ENCODE measurements at places on chromosomes 1 and 21.

- DNase-seq, result no peak
Observed at GRCh38 chr1:150876119-150876454, 312 bp downstream of the ARNT start.

DNA sequence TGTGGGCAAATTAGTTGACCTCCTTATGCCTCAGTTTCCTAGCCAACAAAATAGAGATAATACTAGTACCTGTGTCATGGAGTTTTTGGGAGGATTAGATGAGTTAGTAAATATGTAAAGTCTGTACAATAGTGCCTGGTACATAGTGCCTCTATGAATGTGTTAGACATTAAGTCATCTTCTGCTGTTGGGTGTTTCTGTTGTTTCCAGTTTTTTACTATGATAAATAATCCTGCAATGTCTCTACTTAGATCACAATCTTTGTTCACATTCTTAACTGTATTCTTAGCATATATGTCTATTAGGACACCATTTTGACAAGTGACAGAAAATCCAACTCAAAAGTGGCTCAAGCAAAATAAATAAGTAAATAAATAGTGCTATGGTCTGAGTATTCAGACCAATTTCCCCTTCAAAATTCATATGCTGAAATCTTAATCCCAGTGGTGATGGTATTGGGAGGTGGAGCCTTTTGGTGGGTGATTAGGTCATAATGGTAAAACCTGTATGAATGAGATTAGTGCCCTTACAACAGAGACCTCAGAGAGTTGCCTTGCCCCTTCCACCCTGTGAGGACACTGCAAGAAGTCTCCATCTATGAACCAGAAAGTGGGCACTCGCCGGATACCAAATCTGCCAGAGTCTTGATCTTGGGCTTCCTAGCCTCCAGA lies 84.3 kb downstream of the DIRAS3 start:
- no peak for DNase-seq

- DNase-seq, result no peak
Observed at GRCh38 chr1:179575497-179576314, at the start of gene NPHS2. Gene NPHS2, minus strand, starts transcription at chr1:179575948. Its CDS starts 84 bp downstream, at chr1:179575864.

- no peak for DNase-seq
Observed at GRCh38 chr1:106831511-106831910, 225.0 kb upstream of the PRMT6 start.

DNA sequence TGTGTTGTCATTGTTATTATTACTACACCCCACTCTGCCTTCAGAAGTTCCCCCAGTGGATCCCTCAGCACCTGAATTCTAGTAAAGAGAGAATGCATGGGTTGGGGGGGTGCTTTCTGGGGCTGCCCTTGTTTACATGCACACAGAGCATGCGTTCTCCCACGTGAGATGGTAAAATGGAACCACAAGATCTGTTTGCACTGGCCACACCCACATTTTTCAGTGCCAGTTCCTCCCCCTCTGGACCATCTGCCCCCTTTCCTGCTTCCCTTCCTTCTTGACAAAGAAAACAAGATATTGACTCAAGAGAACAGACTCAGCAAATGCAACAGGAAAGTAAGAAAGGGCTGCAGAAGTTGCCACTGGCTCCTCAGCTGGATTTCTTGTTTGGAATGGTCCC lies 8.9 kb downstream of the SLC6A17 start:
- DNase-seq, result no peak

- no peak for DNase-seq
Observed at GRCh38 chr1:236065509-236066005, 667 bp upstream of the NID1 start.

DNA sequence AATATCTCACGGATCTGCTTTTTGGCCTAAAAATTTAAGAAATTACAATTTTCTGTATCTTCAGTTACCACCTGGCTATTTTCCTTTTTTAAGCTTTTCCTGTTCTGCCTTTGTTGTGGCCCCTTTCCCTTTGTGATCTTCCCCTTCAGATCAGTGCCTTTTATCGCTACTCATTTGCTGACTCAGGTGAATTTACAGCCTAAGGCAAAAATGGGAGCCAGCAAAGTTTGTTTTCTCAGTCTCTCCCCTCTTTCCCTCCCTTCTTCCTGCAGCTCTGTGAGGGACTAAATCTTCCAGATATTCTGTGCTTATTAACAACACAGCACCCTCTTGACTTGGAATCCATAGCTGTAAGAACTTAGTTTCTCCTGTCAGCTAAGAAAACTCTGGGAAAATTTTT lies 5.3 kb upstream of the PRRC2C start:
- no peak for DNase-seq

GRCh38 chr1:979744-980072 lies 2.2 kb downstream of the PERM1 start:
- no peak for DNase-seq

- no peak for DNase-seq
Observed at GRCh38 chr1:163069142-163069541, at the start of gene RGS4. Gene RGS4, plus strand, starts transcription at chr1:163069361. Its CDS starts 124 bp downstream, at chr1:163069485.

DNA sequence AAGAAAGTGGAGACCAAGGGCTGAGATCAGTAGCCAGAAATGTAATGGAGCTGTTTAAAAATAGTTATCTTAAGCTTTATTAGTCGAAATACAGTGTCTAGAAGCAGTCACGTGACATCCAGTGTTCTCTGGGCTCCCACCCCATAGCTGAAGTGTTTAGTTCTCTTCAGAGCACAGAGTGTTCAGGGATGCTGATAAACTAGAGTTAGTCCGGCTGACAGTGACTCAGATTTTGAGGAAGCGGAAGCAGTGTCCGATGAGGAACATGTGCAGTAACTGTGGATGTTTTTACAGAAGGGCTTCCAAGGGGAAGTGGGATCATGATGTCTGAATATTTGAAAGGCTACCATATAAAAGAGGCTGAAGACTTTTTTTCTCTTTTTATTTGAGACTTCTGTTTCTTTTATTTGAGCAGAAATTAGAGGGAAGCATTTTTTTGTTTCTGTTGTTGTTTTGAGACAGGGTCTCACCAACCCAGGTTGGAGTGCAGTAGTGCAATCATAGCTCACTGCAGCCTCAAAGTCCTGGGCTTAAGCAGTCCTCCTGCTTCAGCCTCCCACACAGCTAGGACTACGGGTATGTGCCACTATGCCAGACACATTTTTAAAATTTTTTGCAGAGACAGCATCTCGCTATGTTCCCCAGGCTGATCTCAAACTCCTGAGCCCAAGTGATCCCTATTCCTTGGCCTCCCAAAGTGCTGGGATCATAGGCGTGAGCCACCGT lies 124.2 kb downstream of the GALNT2 start:
- DNase-seq, result peak; percentile 31

- DNase-seq, result no peak
Observed at GRCh38 chr1:29011775-29012174, 97.4 kb downstream of the EPB41 start.

GRCh38 chr1:93164816-93165215 lies 15.4 kb downstream of the TMED5 start:
- DNase-seq, result no peak

GRCh38 chr1:29836651-29837646 lies 600.6 kb downstream of the PTPRU start:
- DNase-seq, result no peak

GRCh38 chr1:206143537-206144172 lies 26.5 kb upstream of the AVPR1B start:
- DNase-seq, result no peak

DNA sequence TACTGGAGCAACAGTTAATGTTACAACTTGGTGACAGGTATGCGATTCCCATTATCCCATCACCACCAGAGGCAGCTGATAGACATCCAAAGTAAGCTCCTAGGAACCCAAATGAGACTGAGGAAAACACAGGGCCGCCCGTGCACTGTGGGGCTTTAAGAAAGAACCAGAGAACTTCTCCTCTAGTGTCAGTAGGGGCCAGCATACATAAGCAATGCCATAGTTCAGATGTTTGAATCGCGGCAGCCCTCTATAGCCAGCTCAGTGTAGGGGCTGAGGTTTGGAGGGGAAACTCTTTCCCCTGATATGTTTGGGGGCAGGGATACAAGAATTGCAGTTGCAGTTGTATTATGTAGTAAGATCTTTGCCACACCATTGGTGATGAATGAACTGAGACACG lies 593.3 kb upstream of the NCAM2 start:
- no peak for DNase-seq

GRCh38 chr1:209409780-209410179 lies 173.7 kb upstream of the CAMK1G start:
- DNase-seq, result no peak

GRCh38 chr1:184753608-184754475 lies 816 bp downstream of the EDEM3 start:
- DNase-seq, result peak; percentile 5

- no peak for DNase-seq
Observed at GRCh38 chr21:41610042-41610839, 102.3 kb upstream of the TMPRSS2 start.

DNA sequence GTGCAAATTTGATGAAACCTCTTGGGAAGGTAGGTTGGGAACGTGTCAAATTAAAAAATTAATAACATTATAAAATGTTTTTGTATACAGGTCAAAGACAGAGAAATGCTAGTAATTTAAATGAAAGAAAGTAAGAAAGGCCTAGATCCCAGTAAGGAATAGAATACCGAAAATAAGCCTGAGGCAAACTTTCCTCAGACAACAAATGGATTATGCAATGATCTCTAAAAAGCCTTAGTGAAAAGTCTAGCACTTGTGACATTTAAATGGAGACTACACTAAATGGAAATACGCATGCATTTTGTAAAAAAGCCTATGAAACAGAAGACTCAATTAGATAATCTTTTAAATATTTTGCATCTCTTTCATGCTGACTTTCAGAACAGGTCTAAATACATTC lies 138.5 kb upstream of the ZNHIT6 start:
- DNase-seq, result no peak

DNA sequence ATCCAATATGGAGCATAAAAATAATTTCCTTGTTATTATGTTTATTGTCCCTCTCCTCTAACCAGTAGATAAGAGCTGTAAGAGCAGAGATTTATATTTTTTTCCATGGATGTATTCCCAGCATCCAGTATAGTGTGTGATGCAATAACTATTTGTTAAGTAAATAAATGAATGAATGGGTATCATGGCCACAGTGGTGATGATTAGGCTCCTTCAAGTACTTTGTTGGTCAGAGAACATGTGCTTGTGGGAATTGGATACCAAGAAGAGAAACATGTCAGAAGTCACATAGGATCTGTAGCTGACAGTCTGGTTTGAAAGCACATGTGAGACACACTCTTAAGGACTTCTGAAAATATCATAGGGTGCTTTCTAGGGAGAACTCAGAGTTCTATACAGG lies 588.5 kb downstream of the AGBL4 start:
- DNase-seq, result no peak

DNA sequence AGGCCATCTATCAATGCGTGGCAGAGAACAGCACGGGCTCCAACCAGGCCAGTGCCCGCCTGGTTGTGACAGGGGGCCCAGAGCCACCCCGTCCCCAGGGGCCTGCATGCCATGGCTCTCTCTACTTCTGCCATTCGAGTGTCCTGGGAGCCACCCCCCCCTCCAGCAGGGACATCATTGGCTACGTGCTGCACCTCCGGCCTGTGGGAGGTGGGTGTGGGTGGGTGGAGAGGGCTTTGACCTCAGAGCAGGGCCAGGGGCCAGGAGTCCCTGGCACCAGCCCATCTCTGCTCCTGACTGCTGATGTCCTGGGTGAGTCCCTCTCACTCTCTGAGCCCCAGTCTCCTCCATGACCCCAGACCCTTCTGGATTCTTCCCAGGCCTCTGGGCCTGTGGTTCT lies 25.3 kb downstream of the SLC27A3 start:
- DNase-seq, result no peak

GRCh38 chr1:50959303-50959912 lies 659 bp downstream of the FAF1 start:
- DNase-seq, result no peak

GRCh38 chr1:27435566-27436203 lies 43.3 kb downstream of the GPR3 start:
- peak; percentile 76 for DNase-seq

- no peak for DNase-seq
Observed at GRCh38 chr1:230754796-230755195, 7.6 kb downstream of the CAPN9 start.

DNA sequence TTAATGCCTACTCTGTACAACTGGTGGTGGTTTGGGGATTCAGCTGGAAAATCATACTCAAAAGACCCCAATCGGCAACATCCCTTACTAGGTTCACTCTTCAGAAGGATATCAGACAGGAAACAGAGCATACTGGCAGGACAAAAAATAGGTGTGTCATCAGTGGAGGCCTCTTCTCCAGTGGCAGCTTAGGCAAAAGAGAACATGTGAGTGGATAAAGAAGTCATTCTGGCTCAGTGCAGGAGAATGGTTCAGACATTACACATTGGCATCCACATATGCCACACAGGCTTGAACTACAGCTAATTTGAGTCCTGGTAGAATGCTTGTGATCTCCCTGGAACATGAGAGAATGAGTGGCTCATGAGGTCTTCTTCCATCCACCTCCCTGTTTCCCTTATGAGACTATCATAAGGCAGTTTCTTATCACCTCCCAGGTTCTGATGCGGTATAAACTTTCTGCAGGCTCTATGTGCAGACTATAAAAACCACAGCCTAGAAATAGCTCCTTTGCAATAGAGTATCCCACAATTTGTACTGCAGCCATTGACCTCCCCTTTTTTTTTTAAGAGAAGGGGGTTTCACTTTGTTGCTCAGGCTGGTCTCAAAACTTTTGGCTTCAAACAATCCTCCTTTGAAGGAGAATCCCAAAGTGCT lies 24.7 kb downstream of the VAMP4 start:
- no peak for DNase-seq

- DNase-seq, result no peak
Observed at GRCh38 chr1:91854852-91855534, 31.0 kb downstream of the TGFBR3 start.

DNA sequence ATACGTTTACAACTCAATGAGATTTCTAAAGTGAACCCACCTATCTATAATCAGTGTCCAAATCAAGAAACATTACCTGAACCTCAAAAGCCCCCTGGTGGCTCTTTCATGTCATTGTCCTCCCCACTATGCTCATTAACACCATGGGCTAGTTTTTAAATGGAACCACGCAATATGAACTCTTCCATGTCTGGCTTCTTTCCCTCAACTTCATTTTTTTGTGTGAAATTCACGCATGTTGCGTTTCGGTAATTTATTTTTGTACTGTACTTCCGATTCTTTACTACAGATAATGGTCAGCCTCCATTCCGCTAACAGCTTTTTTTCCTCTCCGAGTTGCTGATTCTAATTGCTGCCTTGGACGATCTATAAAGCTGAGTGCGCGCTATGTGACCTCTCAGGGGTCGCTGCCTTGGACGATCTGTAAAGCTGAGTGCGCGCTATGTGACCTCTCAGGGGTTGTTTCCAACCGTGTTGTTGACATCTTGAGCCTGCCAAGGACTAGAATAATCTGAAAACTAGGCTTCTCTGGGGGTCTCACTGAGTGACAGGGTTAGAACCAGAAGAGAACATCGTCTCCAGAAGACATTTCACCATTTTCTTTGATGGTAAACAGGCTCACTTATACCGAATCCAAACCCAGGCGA lies 1.1 kb upstream of the CACYBP start:
- DNase-seq, result peak; percentile 59

- DNase-seq, result no peak
Observed at GRCh38 chr1:42206164-42206563, 41.6 kb upstream of the GUCA2A start.

- DNase-seq, result peak; percentile 66
Observed at GRCh38 chr1:167090314-167090942, at the start of gene GPA33. Gene GPA33, minus strand, starts transcription at chr1:167090377. Its CDS starts 90 bp downstream, at chr1:167090287.

Measured in naive B cell (primary cell).